ENCODE measurements at places on chromosomes 2 and 18. TPM values are rescaled to one million over a fixed set of nuclear protein-coding genes. Genes with fewer than 3 reads are reported as not detected.

HOXD12 gene
- not detected for total RNA-seq

KCNIP3 gene
- 5.9 TPM for total RNA-seq

GRCh38 chr18:13587937-13588336 is 138.4 kb downstream of the FAM210A start:
- no peak for DNase-seq
- no peak overlapping the region for H3K27ac ChIP-seq
- peaks cover 35% of the 10 kb centered on the region for H3K4me1 ChIP-seq
- H3K27me3 ChIP-seq: no peaks in the 10 kb centered on the region

GRCh38 chr2:120861576-120862191 is 126.0 kb downstream of the GLI2 start:
- DNase-seq: no peak
- no peak overlapping the region for H3K4me3 ChIP-seq
- peaks cover 8% of the 10 kb centered on the region for H3K4me1 ChIP-seq
- no peak overlapping the region for H3K27ac ChIP-seq
- no peaks in the 10 kb centered on the region for H3K36me3 ChIP-seq

DNA sequence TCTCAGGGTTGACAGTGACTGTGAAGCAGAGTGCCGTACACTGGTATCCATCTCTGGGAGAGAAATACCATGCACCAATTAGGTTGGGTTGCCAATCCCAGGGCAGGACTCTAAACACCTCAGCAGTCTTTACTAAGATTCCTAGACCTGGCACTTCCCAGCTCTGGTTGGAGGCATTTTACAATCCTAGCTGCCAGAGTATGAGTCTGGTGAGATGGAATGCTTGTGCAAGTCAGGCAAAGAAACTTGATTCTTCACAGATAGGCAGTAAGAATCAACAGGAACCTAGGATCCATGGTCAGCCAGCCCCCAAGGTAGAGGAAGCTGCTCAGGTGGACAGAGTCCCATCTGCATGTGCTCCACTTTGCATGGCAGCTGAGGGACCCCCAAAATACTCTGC is 6.0 kb upstream of the UGT1A5 start:
- no peaks in the 10 kb centered on the region for H3K4me1 ChIP-seq
- no peaks in the 10 kb centered on the region for H3K27me3 ChIP-seq
- H3K27ac ChIP-seq: no peak overlapping the region
- no peak overlapping the region for H3K4me3 ChIP-seq

DNA sequence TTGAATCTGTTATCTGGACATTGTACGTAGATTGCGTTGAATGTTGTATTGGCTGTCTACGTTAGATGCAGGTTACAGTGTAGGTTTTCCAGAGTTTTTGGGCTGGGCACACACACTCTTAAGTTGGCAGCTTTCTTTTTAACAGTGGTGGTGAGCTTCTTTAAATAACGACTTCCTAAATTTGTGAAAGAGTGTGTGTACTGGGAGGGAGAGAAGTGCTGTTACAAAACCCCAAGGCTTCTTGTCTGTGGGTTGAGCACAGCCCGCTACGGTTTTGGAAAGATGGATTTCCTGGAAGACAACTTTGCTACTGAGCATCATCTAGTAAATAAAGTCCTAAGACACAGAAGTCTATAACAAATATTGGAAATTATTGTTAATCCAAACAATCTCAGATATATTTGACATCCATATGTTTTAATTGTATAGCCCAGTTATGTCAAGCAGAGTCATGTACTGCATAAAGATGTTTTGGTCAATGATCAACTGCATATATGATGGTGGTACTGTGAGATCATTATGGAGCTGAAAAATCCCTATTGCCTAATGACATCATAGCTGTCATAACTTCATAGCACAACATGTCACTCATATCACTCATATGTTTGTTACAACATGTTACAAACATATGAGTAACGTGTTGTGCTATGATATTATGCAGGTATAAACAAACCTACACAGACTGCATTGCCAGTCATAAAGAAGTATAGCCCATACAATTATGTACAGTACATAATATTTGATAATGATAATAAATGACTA is 7.9 kb upstream of the THUMPD2 start:
- H3K27ac ChIP-seq: no peak overlapping the region
- no peaks in the 10 kb centered on the region for H3K36me3 ChIP-seq
- no peak overlapping the region for H3K4me3 ChIP-seq
- H3K4me1 ChIP-seq: no peaks in the 10 kb centered on the region

Data from right atrium auricular region (tissue), 2 donors.